ENCODE measurements at places on chromosomes 5 and 9.

DNA sequence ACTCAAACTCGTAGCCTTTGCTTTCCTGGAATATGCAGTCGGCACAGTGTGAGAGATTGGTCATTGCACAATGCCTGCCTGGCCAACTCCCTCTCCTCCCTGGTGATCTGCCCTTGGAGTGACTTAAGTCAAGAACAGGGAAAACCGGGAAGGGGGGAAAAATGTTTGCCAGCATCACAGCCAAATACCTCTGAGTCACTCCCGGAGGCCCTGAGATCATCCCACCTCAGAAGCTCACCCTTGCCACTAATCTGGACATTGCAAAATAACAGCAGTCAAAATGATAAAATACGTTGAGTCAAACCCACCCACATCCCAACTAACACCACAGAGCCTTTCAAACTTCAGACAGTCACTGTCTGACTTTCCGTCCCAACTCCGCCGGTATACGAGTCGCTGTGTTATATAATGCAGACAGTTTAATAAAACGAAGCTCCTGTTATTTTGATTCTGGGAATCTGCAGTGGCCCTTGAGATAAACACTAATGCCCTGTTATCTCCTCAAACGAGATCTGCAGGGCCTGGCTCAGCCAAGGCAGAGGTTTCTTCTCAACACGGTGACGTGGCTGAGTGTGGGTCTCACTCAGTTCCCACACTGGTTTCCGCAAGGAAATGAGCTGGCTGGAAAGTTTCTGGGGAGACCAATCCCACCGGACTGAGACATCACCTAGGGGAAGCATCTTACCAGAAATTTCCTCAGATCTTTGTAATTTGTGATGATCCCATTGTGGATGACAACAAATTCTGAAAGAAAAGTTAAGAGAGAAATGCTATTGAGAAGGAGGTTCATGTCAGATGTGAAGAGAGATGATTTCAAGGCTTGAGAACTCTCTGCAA is 22.1 kb downstream of the GFPT2 start:
- no peak for DNase-seq

DNA sequence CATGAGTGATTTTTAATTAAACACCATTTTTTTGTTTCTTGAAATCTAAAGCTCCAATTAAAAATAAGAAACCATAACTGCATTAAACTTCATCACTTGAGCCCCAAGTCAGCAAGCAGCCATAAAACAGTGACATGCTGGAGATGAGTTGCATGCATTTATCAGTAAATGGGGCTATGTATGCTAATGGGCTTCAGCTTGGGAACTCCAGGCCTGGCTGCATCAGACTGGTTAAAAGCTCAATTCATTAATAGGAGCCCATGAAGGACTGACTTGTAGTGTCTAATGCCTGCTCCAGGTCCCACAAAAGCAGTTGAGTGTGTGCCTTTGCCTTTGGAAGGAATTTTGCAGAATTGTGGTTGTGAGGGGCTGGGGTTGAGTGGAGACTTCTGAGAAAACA is 33.6 kb upstream of the GPR151 start:
- no peak for DNase-seq

GRCh38 chr5:144308906-144309670 is 138.4 kb downstream of the KCTD16 start:
- no peak for DNase-seq

GRCh38 chr9:35069020-35069419 is 3.4 kb downstream of the VCP start:
- no peak for DNase-seq

DNA sequence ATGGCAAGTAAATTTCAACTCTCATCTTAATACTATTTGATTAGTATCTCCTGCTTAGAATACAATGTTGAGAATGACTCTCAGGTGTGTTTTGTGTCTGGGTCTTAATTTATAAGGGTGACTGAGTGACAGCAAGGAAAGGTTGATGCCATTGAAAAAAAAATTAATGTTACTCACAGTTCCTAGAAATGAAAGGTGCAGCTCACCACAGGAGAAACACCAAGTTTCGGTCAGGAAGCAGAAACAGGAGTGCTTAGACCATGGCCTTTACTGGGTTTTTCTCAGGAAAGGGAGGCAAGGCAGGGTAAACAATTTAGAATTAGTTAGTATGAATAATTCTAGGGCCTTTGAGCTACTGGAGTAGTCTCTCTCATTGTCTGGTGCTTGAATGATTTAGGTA is 159.2 kb upstream of the C9orf72 start:
- no peak for DNase-seq

DNA sequence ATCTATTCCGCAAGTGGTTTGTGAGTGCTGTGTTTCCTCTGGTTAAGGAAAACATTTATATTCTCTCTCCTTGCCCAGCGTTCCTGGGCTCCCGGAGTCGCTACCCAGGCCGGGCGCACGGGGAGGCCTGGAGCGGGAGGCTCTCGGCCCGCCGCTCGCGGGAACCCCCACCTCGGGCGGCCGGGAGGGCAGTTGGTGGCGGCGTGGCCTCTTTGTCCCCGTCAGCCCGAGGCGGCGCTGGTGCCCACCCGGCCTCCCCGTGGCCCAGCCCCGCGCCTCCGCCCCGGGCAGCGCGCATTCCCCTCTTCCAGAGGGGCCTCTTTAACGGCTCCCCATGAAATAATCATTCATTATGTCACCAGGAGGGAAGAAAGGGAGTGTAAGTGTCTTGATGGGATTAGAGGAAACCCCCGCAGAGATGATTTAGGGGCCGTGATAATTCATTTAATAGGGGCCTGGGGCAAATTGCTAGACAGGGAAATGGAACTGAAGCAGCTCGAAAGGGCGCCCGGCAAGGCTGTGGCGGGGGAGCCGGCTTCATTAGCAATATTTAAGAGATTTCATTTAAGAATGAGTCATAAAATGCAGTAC is 181.9 kb upstream of the TBCA start:
- DNase-seq: no peak

DNA sequence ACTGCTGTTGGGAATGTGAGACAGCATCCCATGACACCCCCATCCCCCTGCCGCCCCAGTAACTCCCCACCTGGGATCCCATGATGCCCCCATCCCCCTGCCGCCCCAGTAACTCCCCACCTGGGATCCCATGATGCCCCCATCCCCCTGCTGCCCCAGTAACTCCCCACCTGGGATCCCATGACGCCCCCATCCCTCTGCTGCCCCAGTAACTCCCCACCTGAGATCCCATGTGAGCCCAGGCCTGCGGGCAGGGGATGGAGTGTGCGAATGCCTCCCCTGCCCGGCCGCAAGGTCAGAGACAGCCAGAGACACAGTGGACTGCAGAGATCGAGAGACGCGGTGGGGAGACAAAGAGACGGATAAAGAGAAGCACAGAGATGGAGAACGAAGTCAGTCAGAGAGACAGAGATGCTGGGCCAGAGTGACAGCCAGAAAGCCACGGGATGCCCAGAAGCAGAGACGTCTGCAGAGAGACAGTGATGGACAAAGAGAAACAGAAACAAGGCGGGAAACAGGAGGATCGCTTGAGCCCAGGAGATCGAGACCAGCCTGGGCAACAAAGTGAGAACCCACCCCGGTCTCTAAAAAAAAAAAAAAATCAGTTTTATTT is 992 bp downstream of the SH2D3C start:
- DNase-seq: no peak

- peak; percentile 56 for DNase-seq
Measured at GRCh38 chr9:21995006-21995665, 545 bp downstream of the CDKN2B-AS1 start.

GRCh38 chr5:647311-647710 is 35.2 kb downstream of the CEP72 start:
- no peak for DNase-seq

- no peak for DNase-seq
Measured at GRCh38 chr9:78900500-78900899, 603.6 kb downstream of the PSAT1 start.

DNA sequence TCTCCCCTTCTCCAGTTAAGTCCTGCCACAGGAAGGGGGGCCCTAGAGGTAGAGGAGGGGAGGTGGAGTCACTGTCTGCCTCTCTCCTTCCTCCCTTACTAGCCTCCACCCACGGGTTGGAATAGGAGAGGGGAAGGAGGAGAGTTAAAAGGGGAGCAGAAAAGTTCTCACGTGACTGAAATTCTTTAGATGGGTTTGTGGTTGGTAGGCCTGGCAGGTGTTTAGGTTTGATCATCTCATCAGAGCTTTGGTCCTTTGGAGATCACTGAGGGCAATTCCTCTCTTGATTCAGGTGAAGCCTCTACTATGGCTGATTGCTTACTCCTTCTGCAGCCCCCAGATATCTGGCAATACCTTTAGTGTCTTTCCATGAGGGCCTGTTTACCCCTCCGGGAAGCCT is 24.9 kb upstream of the C5orf63 start:
- DNase-seq: no peak

- DNase-seq: no peak
Measured at GRCh38 chr9:119839888-119840287, 470.7 kb upstream of the BRINP1 start.

- no peak for DNase-seq
Measured at GRCh38 chr9:95030920-95031642, 286.4 kb downstream of the FANCC start.

DNA sequence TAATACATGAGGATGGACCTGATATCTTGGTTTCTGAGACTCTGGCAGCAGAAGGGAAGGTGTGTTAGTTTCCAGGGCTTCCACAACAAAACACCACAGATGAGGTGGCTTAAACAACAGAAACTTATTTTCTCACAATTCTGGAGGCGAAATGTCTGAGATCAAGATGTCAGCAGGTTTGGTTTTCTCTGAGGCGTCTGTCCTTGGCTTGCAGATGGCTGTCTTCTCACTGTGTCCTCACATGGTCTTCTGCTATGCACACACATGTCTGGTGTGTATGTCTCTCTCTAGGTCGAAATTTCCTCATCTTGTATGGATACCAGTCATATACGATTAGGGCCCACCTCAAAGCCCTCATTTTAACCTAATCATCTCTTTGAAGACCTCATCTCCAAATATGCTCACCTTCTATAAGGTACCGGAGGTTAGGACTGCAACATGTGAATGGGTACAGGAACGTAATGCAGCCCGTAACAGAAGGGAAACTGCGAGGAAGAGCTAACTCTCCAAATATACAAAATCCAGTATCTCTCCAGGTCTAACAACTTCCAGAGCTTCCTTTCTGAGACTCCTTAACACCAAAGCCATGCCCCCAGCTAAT is 139.8 kb upstream of the SMARCA2 start:
- no peak for DNase-seq

- DNase-seq: no peak
Measured at GRCh38 chr5:68884883-68885282, 208.9 kb upstream of the SLC30A5 start.
